Effector CD4-positive, alpha-beta T cell (primary cell): ENCODE measurements at places on chromosomes 5 and 9.
A peak's percentile ranks its signal among the peaks of the same experiment; 100 is the strongest.

GRCh38 chr9:75467142-75467541 lies 378.8 kb downstream of the OSTF1 start:
- no peak for DNase-seq

DNA sequence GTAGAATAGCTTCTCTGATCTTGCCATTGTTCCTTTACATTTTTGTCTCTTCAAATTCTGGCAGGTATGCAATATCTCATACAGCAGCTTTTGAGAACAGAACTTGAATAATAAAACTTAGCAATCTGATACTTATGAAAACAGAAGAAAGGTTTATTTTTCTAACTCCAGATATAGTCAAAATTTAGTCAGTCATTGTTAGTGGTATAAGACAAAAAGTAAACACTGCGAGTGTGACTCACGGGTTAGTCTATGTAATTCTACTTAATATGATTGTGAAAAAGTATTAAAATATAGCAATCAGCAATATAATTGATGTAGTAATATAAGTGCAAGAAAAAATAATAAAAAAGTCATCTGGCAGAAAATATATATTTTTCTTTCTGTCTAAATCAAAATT lies 910.4 kb downstream of the DNAH5 start:
- DNase-seq = no peak

GRCh38 chr5:177020033-177020432 lies 2.5 kb upstream of the ZNF346 start:
- no peak for DNase-seq

DNA sequence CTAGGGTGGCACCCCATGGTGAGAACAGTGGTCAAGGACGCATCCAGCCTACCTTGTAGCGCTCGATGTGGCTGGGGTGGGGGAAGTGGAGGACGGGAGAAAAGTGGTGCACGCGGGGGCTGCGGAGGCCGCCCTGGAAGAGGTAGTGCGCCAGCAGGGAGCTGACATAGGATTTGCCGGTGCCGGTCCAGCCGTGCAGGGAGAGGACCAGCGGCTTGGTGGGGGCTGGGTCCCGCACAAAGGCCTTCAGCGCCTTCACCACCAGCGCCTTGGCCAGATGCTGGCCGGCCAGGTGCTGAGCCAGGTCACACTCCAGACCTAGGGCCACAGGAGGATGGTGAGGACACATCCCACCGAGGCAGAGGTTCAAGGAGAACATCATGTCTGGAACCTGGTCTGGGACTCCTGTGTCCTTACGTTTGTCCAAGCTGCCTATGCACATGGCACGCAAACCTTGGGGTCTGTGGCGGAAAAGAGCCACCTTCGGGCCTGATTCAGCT lies 797 bp downstream of the TOR2A start:
- DNase-seq = no peak

DNA sequence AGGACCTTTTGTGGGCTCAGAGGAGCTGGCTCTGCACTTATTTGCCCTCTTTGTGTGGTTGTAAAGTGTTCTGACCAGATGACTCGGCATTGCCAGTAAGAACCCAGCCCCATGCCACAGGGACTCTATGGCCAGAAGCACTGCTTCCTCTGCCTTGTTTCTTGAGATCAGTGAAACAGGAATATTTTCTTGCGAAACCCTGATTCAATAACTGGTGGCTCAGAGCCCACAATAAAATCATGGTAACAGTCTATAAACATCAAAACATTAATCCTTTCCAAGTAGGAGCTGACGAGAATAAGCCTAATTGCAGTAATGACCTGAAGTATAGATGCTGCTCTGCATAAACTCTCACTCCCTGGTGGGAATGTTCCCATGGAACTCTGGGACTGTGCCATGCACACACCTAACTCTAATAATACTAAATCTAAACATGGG lies 344.3 kb downstream of the ZNF608 start:
- no peak for DNase-seq

DNA sequence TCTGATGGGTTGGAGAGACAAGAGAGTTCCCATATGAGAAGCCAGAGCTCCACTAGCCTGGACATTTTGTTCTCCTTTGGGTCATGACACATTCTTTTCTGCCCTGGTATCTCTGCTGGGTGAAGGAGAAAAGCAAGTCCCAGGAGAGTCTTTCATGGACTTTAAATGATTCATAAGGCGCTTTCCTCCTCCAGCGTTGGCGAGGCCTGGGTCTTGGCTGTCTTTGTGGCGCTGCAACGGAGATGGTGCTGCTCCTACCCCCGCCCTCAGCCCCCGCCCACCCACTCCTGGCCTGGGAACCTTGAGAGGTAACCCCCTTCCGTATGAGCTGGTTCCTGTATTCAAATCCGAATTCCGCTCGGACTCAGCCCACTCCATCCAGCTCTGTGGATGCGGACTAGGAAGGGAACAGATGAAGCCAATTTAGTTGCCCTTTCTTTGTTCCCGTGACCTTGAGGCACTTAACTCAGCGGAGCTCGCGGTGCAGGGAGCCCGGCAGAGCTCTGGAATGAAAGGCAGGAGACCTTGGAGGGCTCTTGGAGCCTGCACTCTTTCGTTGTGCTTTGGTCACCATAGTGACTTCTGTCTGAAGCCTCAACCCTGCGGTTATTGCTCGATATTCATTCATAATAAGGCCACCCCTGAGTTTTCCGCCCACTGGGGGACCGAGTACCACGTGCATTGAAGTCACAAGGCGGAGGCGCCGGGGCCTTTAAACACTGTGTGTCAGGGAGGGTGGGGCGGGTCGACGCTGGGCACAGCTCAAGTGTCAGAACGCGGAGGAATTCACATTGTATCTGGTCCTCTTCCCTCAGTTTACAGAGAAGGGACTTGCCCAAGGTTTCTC lies 14.0 kb upstream of the PWWP2A start:
- DNase-seq = no peak

DNA sequence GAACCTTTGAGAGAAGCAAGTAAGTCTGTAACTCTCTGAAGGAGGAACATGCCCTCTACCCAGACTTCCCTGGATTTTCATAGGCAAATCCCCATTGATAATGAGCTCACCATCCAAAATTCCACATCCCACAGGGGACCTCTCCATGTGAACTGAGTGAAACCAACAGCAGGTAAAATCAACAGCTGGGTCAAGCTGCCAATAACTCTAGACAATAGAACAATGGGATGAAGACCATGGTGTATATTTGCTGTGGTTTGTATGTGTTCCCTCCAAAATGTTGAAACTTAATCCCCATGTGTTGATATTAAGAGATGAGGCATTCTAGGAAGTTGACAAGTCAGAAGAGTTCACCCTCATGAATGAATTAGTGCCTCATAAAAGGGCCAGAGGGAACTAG lies 110.2 kb upstream of the MYO10 start:
- DNase-seq = no peak

DNA sequence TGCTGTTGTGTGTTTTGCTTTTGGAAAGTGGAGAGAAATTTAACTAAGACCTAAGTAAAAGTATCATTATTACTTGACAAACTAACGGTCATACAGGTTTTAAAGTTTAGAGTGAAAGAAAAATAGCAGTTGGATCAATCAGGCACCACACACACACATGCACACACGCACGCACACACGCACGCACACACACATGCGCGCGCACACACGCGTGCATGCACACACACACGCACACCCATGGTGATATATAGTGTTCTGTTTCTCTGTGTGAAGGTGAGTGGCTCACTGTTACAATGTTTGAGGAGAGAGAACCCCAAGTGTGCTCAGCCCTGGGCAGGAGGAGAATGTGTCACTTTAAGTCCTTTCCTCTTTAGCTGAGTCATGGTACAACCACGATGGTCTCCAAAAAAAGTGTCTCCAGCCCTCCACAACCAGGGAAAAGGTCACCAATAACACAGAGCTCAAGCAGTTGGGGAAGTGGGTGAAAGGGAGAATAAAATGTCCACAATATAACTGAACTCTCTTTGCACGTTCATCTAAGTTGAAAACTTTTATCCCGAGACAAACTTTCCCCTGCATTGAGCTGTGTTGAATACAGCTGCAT lies 3.2 kb downstream of the ZNF366 start:
- no peak for DNase-seq

- no peak for DNase-seq
Measured at GRCh38 chr9:136411378-136411777, 920 bp downstream of the PMPCA start.

GRCh38 chr5:120152472-120152871 lies 311.6 kb upstream of the PRR16 start:
- no peak for DNase-seq

- no peak for DNase-seq
Measured at GRCh38 chr5:38473008-38473407, 83.4 kb downstream of the LIFR start.

- DNase-seq = no peak
Measured at GRCh38 chr9:90099262-90099963, 494.6 kb downstream of the GADD45G start.

GRCh38 chr5:6603643-6604042 lies 29.2 kb downstream of the NSUN2 start:
- DNase-seq = no peak

GRCh38 chr5:923281-923873 lies 30.7 kb downstream of the TRIP13 start:
- peak; percentile 58 for DNase-seq

GRCh38 chr5:142611154-142611553 lies 74.7 kb downstream of the FGF1 start:
- DNase-seq = peak; percentile 46

DNA sequence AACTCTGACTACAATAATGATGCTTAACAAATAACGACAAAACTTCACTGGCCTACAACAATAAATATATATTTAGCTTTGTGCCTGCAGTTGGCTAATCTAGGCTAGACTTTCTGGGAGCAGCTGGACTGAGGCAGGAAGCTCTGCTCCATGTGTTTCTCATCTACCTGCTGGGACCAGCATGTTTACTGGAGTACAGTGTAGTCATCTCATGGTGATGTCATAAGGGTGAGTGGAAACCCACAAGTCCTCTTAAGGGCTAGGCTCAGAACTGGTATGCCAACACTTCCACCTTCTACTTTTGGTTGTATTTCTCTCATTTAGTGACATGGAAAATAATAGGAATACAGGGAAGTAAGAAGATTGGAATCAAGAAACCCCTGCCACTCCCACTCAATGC lies 85.7 kb upstream of the NIPBL start:
- no peak for DNase-seq

- no peak for DNase-seq
Measured at GRCh38 chr9:137206602-137207001, 1.1 kb downstream of the NDOR1 start.

DNA sequence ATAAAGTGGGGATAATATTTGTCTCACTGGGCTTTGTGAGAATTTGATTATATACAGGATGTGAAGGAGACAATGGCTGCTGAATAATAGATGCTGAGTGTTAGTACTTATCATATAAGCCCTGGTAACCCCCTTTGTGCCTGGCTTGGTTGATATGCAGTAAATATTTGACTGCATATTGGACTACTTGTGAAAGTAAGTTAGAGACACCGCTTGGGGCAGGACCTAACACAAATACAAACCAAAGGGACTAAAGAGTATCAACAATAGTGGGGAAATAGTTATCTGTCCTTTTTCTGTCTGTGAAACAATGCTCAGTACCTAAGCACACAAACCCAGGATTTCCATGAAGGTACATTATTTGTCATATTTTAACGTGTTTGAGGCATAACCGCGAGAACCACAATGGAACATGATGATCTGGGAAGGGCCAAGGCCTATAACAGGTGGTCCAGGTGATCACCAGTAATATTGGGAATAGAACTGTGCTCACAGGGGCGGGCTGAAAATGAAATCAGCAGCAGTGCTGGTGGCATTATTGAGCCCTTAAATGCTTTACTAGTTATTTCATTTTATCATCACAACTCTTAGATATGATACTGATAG lies 138.2 kb upstream of the SMARCA2 start:
- no peak for DNase-seq

GRCh38 chr9:6655036-6655435 lies 9.5 kb upstream of the GLDC start:
- no peak for DNase-seq

DNA sequence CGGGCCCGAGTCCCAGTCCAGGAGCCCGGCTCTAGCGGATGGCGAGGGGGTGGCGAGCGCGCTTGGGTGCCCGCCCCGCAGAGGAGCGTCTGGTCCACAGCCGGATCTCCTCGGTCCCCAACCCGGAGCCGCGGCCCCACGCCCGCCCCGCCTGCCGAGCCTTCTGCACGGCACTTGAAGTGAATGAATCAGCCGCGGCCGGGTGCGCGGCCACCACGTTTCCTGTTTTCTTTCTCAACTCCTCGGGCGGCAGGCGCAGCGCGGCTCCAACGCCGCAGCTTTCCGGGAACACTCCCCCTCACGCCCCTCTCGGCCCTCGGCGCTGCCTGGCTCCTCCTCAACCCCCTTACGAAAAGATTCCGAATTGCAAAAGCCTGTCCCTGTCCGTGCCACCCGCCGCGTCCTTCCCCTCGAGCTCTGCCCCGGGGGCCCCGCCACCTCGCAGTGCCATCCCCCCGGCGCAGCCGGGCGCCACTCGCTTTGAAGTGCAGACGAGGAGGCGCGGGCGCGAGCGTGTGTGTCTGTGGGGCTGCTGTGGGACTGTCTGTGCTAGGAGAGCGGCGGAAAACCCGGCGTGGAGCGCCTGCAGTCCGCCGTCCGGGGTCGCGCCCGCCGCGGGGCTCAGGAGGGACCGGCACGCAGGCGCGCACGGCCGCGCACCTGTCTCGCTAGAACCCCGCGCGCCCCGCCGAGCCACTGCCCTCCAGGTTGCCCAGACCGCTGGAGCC lies 456.6 kb downstream of the RAB3C start:
- peak; percentile 88 for DNase-seq

- DNase-seq = no peak
Measured at GRCh38 chr5:78221964-78222451, 72.5 kb downstream of the AP3B1 start.

GRCh38 chr5:148974642-148975327 lies 88.1 kb downstream of the SH3TC2 start:
- no peak for DNase-seq

DNA sequence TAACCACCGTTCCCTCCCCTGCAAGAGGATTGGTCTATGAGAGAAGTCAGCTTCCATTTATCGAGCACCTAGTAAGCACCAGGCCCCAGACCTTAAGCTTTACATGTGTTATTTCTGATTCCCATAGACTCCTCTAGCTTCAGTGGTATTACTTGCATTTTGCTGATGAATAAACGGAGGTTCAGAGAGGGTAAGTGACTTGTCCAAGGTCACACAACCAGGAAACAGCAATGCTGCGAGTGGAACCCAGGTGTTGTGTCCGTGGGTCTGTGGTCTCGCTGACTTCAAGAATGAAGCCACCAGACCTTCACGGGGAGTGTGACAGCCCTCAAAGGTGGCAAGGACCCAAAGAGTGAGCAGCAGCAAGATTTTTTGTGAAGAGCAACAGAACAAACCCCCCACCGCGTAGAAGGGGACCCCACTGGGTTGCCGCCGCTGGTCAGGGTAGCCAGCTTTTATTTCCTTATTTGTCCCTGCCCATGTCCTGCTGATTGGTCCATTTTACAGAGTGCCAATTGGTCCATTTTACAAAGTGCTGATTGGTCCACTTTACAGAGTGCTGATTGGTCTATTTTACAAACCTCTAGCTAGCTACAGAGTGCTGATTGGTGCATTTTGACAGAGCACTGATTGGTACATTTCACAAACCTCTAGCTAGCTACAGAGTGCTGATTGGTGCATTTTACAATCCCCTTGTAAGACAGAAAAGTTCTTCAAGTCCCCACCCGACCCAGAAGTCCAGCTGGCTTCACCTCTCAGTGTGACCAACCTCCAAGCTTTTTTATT lies 29.1 kb upstream of the KCNIP1 start:
- DNase-seq = no peak

GRCh38 chr5:34656001-34656699 lies at the start of gene RAI14:
Gene RAI14, plus strand, starts transcription at chr5:34656328. Its CDS starts 30,592 bp downstream, at chr5:34686920.
- no peak for DNase-seq
